AG20443 (cell line): ENCODE measurements at places on chromosomes 6 and 20.

GRCh38 chr6:73418081-73418741 is 23.6 kb downstream of the DDX43 start:
- no peak for DNase-seq

GRCh38 chr6:30979141-30979540 is 4.4 kb upstream of the MUC21 start:
- DNase-seq: no peak

DNA sequence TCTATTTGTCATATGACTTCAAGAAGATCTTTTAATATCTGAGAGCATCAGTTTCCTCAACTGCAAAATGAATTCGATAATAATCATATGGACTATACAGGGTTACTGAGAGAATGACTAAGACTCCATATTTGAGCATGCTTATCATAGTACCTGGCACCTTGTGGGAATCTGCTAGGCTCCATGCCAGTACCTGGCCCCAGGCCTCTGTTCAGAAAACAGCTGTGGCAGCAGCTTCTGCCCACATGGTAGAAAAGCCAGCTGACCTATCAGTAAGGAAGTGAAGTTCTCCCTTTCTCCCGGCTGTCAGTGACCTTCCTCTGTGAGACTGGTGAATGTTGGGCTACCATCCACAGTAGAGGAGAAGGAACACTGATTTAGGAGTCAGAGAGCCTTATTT is 574.9 kb upstream of the CHD6 start:
- no peak for DNase-seq

GRCh38 chr6:135403584-135403983 is 94.0 kb downstream of the AHI1 start:
- DNase-seq: no peak

DNA sequence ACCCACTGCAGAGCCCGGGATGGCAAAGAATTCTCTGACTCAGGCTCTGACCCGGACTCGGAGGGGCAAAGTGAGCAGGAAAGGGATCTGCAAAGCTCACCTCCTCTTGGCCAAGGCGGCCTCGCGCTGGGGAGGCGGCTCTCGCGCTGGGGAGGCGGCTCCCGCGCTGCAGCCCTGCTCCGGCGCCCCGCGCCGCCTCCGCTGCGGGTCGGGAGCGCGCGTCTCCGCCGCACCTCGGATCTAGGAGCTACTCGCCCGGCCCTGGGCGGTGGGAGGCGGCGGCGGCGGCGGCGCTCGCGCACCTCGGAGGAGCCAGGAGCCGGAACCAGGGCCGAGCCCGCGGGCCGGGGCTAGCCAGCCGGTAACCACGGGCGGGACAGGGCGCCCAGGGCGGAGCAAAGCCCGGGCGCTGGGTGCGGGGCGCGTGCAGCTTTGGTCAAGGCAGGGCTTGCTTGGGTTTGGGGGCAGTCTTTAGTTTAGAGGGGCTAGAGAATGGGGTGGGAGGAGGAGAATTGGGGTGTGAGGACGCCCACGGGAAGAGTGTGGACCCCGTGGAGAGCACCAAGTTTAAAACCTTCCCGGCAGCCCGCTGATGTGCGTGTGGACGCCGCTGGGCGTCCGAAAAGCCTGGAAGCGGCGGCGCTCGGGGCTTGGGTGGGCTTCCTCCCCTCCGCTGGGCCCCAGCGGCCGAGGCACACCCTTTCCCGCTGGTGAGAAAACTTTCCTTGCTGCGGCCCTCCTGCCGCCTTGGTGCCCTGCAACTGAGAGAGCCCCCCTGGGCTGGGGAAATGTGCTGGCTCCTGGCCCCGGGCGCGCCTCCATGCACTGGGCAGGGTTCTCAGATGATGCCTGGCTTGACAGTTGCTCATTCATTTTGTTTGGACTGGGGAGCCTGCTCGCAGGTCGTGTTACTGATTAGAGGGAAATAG is at the start of gene MRAP2:
Gene MRAP2 (plus strand): TSS at position 250 of the 929 bp plus-strand sequence. CDS start 21,547 bp downstream, outside the sequence.
- DNase-seq: peak; percentile 67

DNA sequence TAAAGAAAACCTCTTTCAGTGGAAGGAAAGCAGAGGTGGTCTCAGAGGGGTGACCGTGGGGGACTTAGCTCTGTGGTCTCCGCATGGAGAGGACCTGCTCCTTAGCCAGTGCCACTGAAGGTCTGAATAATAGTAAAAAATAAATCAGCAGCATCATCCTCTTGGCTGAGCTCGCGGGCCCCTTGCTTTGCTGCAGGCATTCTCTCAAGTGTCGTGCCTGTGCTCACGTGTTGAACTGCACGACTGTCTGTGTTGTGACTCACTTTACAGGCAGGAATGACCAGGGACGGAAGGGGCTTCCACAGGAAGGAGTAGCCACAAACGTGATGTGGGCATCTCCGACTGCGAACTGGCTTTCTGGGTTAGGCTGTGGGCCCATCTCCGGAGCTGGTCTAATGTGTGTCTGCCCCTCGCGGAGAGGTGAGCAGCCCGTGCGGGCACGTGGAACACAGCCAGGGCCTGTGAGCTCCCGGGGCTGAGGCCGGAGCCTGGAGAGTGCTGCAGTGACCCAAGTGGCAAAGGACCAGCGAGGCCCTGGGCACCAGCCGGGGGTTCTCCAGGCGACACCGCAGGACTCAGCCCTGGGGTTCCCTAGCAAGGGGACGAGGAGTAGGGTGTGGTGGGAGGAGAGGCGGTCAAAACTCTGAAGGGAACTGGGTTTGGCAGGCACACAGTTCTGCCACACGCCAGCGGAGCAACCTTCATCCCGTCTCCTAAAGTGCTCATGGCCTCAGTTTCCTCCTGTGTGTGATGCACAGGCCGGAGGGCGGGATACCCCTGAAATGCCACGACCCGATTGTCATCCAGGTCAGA is 89.2 kb downstream of the RAMACL start:
- no peak for DNase-seq

- no peak for DNase-seq
Measured at GRCh38 chr6:47447722-47448121, 29.9 kb upstream of the CD2AP start.

- no peak for DNase-seq
Measured at GRCh38 chr6:44606504-44606903, 219.0 kb downstream of the CDC5L start.

GRCh38 chr6:123802351-123802696 is 1.3 kb upstream of the NKAIN2 start:
- no peak for DNase-seq

GRCh38 chr6:88785478-88785877 is 177.9 kb downstream of the RNGTT start:
- DNase-seq: no peak

DNA sequence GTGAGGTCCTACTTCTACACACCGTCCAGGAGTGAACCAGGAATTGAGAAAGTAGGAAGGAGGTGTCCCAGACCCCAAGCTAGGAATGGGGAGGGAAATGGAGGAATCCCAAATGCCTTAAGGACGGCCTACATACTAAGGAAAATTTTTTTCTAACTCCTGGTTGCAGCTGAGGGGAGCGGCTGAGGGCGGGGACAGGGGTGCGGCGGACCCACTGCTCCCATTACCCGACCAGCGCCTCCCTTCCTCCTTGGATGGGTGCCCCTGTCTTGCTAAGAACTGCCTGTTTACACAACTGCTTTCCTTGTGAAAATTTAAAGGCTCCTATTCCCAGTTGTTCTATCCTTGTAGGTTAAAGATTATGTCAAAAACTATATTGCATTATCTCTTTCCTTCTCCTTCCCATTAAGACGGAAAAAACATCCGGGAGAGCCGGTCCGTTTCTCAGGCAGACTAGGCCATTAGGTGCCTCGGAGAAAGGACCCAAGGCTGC is 699 bp upstream of the HSPA1B start:
- DNase-seq: peak; percentile 80

DNA sequence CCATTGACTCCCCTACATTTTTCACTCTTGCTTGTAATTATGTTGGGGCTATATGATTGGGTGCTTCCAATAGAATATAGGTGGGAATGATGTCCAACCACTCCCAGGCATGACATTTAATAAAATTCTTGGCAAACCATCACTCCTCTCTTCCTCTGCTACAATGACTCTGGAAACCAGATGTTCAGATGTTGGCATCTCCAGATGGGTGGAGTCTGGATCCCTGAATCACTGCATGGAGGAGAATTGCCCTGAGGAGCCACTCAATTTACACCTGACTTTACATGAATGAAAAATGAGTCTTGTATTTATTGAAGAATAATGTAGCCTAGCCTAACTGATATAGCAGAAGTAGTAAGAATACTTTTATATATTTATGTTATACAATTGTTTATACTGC is 306.7 kb upstream of the SUPT3H start:
- DNase-seq: no peak

GRCh38 chr20:33667676-33668465 is 1.1 kb downstream of the ACTL10 start:
- DNase-seq: peak; percentile 90

GRCh38 chr6:162829013-162829742 is 101.4 kb downstream of the PACRG start:
- no peak for DNase-seq

DNA sequence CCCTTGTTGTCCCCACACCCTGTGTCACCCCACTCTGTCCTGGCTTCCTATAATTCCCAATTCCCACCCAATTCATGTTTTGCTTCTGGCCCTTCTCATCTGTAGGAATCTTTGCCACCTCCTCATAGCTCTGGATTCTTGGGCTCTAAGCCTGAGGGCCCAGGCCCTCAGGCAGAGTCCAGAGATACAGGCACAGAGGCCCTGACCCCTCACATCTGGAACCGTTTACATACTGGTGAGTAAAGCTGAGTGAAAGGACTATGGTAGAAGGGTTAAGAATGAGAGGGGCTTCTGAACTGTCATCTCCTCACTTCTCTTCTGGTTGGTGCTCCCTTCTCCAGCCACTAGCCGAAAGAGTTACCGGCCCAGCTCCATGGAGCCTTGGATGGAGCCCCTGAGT is 13.6 kb downstream of the PRRC2A start:
- peak; percentile 27 for DNase-seq

DNA sequence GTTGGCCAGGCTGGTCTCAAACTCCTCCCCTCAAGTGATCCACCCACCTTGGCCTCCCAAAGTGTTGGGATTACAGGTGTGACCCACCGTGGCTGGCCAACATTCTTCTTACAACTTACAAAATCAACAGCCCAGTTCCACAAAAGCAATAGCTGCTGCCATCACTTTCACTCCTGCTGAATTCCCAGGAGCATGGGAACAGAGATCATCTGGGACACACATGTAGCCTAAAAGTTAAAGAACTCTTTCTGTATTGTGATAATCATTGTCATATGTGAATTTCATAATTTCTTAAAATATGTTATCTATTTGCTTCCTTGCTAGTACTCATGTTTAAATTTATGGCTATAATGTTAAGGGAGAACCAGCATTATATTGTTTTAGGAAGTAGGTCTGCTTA is 51.7 kb downstream of the NCOA6 start:
- no peak for DNase-seq

DNA sequence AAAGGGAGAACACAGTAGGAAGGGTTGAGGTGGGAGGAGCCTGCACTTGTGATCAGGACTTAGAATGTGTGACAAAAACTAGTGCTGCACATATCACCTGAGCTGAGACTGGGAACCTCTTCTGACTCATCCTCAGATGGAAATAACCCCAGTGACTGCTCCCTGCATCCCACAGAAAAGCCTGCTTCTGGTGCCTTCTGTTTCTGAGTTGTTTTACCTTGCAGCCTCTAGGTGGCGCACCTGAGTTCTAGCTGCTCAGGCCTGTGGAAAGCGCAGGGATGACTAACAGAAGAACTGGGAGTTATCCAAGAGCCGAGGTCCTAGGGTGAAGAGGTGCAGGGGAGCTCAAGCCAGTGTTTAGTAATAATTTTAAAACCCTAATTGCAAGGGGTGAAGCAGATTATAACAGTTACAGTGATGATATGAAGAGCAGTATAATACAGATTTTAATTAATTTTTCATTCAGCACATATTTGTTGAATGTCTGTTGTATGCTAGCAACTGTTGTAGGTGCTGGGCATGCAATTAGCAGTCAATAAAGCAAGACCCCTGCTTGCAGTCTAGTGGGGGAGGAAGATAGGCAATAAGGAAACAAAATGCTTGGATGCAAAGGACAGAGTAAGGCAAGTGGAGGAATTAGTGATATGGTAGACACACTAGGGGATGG is 302.5 kb downstream of the DHX35 start:
- peak; percentile 90 for DNase-seq

GRCh38 chr20:5160882-5161281 is 34.1 kb downstream of the CDS2 start:
- no peak for DNase-seq

DNA sequence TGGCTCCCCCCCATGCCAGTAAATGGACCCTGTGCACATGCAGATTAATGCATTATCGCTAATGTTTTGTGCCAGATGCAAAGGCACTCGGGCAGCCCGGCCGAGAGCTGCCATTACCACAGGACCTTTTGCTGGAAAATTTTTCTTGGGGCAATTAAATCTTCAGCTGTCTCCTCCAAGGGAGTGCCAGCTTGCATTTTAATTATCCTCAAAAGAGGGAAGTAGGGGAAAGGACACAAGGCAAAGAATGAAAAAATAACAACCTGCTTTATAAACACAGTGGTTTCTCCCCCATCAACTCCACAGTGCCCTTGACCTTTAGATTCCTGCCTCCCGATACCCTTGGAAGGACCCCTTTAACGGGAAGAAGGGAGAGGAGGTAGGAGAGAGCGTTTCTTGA is 48.2 kb downstream of the PDYN start:
- no peak for DNase-seq

- no peak for DNase-seq
Measured at GRCh38 chr6:30244560-30244959, 31.4 kb upstream of the TRIM26 start.

DNA sequence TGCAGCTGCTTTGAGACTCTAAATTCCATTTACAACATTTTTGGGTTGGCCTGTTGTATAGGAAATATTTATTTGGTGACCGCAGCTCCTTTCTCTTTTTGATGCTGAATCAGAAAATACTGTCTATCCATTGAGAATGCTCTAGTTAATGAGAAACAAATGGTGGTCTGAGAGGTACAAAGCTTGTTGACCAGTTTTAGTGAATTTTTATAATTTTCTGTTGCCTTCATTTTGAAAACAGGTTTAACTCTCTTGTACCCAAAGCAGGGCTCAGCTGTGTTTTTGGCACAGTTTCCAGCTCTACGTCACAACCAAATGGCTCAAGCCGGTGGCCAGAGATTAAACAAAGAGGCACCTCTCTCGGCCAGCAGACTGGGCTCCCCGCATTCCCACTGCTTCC is 113.2 kb downstream of the FNDC1 start:
- DNase-seq: peak; percentile 56

GRCh38 chr6:144736763-144737162 is 451.6 kb downstream of the UTRN start:
- DNase-seq: no peak

- peak; percentile 72 for DNase-seq
Measured at GRCh38 chr6:35363293-35363750, 21.0 kb downstream of the PPARD start.

DNA sequence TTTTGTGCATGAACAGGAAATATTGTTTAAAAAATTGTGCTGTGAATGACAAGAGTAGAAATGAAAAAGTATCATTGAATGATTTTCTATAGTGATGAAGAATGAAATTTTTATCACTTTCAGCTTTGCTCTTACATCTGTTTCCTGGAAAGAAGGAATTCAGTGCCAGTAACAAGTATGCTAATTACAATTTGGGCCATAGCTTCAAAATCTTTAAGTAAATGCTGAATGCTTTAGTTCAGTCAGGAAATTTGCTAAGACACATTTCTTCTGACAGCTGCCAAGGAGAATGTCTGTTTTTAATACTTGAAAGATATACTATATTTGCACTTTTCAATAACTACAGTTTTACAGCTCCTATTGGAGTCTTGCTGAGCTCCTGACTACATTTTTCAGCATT is 203.7 kb upstream of the RSPO3 start:
- no peak for DNase-seq
